ENCODE measurements at places on chromosomes 7 and 10.

DNA sequence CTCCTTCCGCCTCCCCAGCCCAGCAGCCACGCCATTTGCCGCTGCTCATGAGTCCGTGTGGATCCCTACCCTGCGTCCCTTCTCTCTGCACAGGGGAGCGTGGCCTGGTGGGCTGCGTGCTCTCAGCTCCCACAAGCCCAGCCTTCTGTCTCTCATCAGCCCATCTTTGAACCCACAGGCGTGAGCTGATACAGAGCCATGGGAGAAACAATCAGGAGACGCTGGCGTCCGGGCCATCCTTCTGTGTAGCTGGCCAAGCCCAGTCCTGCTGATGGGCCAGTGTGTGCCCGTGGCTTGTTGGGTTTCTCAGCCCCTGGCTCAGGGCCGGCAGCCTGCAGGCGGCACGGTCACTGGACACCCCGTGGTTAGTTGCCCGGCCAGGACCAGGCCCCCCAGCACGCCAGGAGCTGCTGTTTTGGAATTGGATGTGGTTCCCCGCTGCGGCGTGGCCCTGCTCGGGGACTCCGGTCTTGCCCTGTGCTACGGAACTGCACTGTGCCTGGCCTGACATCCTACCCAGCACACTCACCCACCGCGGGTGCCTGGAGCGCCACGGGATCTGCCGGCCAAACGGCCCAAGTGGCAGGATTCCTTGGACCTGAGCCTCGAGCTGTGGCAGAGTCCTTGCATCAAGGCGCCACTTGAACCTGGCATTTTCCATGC is 88.9 kb downstream of the ELFN1 start:
- no peak for DNase-seq

DNA sequence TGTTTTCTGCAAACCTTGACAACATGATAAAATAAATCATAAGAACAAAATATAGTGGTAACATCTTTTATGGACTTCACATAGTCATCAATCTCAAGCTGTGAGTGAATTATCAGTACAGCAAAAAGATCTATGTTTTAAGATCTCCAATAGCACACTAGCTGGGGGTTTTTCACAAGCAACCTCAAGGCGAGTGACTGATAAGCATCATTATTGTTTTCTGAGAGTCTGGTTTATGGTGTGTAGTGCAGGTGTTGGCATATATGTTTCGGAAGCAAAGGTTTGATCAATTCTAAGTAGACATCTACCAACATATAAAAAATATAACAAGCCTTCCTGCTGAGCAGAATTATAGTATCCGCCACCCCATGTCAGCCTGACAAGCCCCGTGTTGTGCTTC is 403.8 kb upstream of the MGMT start:
- no peak for DNase-seq

DNA sequence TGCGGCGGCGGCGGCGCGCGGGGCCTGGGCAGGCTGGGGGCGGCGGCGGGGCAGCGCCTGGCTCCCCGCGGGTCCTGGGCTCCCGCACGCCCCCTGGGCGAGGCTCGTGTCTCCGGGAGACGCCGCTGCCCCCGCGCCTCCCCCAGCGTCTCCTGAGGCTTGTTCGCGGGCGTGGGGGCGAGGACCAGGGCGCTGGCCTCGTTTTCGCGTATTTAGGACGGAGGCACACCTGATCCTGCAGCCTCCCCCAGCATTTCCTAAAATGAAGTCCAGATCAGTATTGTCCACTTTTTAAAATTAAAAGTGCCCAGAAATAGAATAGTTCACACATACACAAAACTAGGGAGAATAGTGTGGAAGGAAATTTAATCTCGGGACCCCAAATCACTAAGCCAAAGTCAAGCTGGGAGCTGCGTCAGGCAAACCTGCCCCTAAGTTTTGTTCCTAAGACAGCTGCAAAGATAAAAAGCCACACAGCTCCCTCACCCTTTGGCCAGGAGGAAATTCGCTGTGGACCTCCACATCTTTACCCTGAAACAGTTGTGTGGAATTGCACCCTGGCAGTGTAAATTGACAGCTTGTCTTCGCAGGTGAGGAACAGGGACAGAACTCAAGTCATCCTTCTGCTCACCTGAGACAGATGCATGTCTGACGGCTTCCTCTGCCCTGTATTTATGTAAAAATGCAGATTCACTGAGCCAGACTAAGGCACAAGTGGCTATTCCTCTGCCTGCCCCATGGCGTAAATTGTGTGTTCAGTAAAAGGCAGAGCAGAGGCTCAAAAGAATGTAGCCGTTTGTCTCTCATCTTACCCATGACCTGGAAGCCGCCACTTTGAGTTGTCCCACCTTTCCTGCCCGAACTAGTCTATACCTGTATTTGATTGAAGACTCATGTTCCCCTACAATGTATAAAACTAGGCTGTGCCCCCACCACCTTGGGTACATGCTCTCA is 740 bp downstream of the GALNT11 start:
- DNase-seq: no peak

GRCh38 chr10:13247246-13247645 is 13.1 kb upstream of the UCMA start:
- DNase-seq: no peak
